Stimulated activated naive CD4-positive, alpha-beta T cell (primary cell): ENCODE measurements at places on chromosomes 5 and 9.

DNA sequence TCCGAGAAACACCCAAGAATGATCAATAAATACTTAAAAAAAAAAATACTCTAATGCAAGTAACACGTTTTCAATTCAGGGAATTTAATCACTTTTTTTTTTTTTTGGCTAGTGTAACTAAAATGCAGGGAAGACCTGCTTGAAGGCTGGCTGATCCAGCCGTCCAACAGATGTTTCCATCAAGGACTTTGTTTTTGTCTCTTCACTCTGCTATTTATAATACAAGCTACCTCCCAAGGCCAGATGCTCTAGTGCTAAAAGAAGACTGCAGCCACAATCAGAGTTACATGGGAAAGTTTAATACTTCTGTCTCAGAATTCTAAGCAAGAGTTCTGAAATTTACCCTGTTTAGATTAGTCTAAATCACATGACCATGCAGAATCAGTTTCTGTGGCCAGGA is 14.5 kb downstream of the TBCA start:
- no peak for DNase-seq

GRCh38 chr9:69637817-69638200 is 34.4 kb downstream of the APBA1 start:
- no peak for DNase-seq

GRCh38 chr9:89038382-89039103 is 47.3 kb downstream of the S1PR3 start:
- no peak for DNase-seq

- DNase-seq = no peak
Observed at GRCh38 chr9:135216791-135217441, 129.4 kb downstream of the OLFM1 start.

GRCh38 chr9:75455444-75455921 is 367.2 kb downstream of the OSTF1 start:
- DNase-seq = no peak

DNA sequence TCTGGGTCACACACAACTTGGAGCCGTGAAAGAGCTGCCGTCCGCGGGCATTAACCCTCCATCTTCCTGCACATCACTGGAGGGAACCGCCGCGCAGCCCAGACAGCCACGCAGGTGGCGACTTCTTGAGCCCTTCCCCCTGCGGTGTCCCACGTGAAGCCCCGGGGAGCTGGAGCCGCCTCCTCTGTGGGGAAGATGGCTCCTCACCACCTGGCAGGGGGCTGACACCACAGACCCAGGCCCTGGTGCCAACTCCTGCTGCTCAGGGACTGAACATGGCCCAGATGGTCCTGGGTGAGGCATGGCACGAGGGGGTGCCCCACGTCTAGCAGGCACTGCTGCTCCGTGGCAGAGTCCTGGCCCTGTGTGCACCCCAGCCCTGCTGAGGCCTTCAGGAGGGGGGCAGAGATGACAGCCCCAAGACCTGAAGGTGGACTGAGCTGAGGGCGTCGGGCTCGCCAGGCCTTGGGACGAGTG is 38.9 kb downstream of the NDUFS6 start:
- no peak for DNase-seq

- DNase-seq = no peak
Observed at GRCh38 chr5:108727236-108727650, 20.5 kb upstream of the FER start.

GRCh38 chr5:113343343-113343742 is 91.4 kb downstream of the TSSK1B start:
- DNase-seq = no peak

DNA sequence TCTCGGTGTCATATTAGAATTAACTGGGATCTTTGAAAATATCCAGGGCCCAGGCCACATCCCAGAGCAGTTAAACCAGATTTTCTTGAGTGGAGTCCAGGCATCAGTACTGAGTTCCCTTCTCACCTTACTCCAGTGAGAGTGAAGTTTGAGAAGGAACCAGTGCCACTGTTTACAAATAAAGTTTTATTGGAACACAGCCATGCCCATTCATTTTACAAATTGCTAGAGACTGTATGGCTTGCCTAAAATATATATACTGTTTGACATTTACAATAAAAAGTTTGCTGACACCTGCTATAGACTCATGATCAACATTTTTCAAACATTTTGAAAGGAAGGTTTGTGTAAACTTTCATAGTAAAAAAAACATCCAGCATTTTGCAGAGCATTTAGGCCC is 63.7 kb upstream of the DMRT3 start:
- no peak for DNase-seq

DNA sequence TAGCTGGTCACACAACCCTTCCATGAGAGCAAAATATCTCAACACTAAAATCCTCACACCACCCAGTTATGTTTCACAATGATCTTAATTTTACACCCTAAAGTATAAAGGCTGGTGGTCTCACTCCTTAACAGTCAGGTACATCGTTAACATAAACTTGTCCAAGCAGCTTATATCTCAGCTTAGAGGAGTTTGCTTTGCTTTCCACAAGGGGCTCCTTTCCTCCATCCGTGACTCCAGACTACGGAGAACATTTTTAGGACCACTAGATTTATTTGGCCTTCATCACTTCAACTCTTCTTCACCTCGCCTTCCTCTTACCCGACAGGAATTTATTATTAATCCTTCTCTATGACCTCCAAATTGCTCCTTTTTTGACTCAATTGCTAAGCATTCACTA is 1014.1 kb upstream of the NUDT12 start:
- no peak for DNase-seq

GRCh38 chr9:71112866-71113265 is 8.6 kb downstream of the TRPM3 start:
- DNase-seq = no peak
